ENCODE measurements at places on chromosomes 4 and X.

- no peak for DNase-seq
These were observed 33.0 kb downstream of the GRIA3 start for GRCh38 chrX:123217077-123217476.

DNA sequence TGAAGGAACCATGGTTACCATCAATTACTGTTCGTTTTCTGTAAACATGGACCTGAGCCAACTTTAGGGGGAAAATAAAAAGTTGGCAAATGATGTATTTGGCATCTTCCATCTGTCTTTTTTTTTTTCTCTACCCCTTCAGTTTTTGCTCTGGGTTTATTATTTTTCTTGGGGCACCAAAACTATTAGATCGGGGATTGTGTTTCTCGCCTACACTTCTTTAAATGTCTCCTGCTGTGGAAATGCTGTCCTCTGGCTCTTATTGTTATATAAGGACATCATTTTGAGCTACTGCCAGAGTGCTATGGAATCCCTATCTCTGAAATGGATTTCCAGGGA, 234.0 kb upstream of the SLIT2 start:
- DNase-seq, result no peak

DNA sequence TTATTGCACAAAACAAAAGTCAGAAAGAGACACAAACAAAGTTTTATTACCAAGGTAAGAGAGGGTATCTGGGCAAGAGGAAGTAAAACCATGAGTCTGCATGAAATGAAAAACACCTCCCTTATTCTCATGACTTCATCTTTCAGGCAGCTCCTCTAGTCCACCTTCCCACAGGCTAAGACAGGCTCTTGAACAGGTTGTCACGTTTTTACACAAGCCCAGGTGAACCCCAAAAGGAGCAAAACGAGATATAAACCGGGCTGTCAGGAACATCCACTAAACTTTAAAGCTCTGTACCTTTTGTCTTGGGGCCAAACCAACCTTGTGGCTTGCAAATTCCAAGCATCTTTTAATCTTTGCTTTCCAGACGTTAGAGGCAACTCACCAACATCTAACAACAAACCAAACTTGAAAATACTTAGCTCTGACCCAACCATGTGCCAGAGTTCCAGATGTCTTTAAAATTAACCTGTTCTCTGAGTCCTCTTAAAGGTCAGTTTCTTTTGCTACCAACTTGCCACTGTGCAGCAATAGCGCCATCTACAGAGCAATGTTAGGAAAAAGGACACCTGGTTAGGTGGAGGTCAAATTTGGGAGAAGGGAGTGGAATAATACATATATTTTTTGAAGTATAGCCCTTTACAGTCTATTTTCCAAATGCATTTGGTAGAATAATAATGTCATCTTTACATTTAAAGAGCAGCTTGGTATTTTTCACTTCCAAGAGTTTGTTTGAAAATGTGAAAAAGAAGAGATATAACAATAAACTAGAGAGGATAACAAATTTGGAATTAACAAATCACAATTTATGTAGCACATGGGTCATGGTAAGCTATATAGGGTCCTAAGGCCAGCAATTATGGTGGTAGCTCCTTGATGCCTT, 73.1 kb downstream of the QRFPR start:
- DNase-seq, result no peak

DNA sequence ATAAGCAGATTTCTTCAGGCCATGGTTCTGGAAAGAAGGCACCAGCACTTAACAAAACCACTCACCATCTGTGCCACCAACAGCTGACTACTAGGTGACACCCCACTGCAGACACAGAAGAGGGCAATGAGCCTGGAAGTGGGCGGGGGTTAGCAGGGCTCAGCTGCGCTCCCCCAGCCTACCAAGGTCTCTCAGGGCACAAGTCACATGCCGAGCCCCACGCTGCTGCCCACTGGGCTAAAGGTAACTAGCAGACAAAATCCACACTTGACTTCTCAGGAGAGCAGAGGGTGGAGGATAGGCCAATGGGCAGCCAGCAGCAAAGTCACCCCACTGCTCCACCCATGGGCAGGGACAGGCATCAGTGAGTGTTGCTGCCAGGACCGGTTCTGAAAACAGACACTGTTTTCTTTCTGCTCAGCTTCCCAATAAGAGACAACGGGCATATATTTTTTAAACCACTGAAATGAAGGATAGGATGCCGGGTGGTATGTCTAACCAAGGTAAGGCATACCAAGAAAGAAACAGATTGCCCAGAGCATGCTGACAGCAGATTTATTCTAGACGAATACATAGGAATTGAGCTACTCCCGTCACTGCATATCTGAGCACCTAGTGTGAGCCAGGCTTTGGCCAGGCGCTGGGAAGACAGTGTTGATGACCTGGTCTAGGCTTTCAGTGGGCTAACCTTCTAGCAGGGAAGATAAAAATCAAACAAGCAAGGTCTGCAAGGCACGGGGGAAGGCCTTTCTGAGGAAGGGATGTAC, 20.1 kb downstream of the ACSL1 start:
- no peak for DNase-seq

DNA sequence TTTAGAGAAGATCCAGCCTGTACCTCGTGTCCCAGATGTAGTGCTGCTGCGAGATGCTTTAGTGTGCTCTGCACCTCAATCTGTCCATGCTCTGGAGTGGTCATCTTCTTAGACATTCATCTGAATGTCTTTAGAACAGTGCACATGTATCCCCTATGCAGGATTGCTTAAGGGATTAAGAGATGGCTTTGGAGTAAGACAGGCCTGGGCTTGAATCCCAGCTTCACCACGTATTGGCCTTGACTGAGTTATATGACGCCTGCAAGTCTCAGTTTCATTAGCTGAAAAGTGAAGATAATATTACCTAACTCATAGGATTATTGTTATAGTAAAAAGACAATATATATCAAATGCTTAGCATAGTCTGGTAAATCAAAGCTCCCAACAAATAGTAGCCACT, 98.3 kb downstream of the NFKB1 start:
- DNase-seq, result no peak

- DNase-seq, result no peak
These were observed 31.4 kb upstream of the SOWAHD start for GRCh38 chrX:119726900-119727555.

GRCh38 chr4:137263206-137263605, 269.1 kb downstream of the PCDH18 start:
- no peak for DNase-seq

- DNase-seq, result no peak
These were observed 95.2 kb downstream of the RPA4 start for GRCh38 chrX:96978906-96979305.

DNA sequence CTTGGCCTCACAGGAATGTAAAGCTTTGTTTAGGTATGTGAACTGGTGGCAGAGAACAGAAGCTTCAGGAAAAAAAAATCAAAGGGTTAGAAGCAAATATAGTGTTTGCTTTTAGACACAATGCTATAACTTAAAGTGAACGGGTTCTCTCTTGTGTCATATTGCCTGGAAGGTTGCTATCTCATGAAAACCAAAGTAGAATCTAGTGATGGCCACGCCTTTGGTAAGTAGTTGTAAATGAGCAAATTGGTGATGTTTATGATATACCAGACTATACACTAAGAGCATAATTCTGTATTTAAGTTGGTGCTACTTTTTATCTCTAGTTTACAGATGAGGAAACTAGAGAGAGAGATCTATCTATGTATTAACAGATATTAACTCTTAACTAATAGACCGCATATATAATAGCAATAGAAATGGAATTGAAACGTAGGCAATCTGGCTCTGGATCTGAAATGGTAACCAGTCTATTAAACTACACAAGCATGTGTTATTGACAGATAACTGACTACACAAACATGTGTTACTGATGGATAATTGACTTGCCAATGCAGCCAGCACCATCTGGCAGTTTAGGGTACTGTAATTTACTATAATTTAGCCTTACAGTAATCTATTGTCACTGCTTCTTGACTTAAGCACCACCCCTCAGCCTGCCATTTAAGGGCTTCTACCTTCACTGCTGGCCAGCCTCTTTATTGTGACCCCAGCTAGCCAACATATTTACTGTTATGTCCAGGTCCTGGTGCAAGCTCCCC, 40.8 kb downstream of the HCCS start:
- no peak for DNase-seq

GRCh38 chrX:30533266-30533665, 44.3 kb downstream of the TASL start:
- no peak for DNase-seq

DNA sequence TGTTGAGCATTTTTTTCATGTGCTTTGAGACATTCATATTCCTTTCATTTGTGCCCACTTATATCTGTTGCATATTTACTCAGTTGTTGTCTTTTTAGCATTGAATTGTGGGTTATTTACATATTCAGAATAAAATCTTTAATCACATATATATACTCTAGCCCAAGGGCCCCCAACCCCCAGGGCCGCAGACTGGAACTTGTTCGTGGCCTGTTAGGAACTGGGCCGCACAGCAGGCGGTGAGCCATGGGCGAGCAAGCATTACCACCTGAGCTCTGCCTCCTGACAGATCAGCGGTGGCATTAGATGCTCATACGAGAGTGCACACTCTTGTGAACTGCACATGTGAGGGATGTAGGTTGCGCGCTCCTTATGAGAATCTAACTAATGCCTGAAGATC, 480.6 kb downstream of the KCTD8 start:
- DNase-seq, result no peak

GRCh38 chrX:110407910-110408545, 49.4 kb downstream of the RTL9 start:
- DNase-seq, result no peak

- DNase-seq, result no peak
These were observed 722 bp upstream of the PNCK start for GRCh38 chrX:153674219-153674851.

- no peak for DNase-seq
These were observed 71.2 kb upstream of the GRID2 start for GRCh38 chr4:92232566-92232965.

DNA sequence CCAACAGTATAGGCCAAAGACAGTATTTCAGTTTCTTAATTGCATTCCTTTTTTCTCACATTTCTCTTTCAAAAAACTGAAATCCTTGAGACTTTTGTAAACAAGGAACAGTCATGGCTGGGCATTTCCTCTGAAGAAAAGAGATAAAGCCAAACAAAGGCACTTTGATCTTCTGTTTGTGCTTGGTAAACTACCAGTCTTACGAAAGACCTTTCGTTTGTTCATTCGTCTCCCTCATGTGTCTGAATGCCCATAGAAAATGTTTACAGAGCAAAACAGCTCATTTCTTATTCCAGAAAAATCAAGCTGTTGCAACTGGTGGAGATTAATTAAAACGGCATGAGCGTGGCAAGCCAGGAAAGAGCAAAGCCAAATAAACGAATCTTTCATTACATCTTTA, 178.0 kb downstream of the GASK1B start:
- no peak for DNase-seq

- DNase-seq, result no peak
These were observed 167.4 kb upstream of the LDB2 start for GRCh38 chr4:17065821-17066220.

GRCh38 chr4:3802571-3803474, 36.6 kb downstream of the ADRA2C start:
- DNase-seq, result no peak

- DNase-seq, result no peak
These were observed 72.0 kb downstream of the FRMPD4 start for GRCh38 chrX:12210196-12210815.

DNA sequence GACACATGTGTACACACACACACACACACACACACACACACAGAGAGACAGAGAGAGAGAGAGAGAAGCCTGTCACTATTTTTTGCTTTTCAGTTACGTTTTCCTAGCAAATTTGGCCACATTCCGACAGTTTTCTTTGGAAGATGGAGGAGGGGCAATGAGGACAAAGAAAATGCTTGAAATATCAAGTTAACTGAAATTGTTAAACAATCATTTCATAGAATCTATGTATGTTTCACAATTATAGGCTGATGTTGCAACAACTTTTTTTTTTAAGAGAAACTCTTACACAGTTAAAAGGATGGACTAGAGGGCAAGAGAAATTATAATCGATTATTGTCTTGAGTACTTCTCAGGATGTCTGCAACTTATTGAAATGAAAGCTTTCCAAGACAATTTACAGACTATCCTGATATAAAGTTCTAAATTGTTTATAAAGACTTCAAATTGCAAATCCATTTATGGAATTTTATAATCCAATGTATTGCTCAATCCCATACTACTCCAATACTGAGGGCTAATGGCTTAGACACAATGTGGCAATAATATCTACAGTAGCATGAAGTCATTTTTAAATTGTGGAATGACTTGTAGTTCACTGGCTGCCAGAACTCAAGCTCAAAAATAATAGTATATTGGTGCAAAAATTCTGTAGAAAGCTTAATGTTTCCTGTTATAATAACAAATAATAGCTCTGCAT, 647.0 kb upstream of the PCDH7 start:
- no peak for DNase-seq

- no peak for DNase-seq
These were observed 9.9 kb upstream of the PI4K2B start for GRCh38 chr4:25223802-25224375.

- DNase-seq, result no peak
These were observed 323.5 kb downstream of the LDB2 start for GRCh38 chr4:16574981-16575380.

- DNase-seq, result no peak
These were observed 13.2 kb downstream of the TNIP2 start for GRCh38 chr4:2742823-2743517.

DNA sequence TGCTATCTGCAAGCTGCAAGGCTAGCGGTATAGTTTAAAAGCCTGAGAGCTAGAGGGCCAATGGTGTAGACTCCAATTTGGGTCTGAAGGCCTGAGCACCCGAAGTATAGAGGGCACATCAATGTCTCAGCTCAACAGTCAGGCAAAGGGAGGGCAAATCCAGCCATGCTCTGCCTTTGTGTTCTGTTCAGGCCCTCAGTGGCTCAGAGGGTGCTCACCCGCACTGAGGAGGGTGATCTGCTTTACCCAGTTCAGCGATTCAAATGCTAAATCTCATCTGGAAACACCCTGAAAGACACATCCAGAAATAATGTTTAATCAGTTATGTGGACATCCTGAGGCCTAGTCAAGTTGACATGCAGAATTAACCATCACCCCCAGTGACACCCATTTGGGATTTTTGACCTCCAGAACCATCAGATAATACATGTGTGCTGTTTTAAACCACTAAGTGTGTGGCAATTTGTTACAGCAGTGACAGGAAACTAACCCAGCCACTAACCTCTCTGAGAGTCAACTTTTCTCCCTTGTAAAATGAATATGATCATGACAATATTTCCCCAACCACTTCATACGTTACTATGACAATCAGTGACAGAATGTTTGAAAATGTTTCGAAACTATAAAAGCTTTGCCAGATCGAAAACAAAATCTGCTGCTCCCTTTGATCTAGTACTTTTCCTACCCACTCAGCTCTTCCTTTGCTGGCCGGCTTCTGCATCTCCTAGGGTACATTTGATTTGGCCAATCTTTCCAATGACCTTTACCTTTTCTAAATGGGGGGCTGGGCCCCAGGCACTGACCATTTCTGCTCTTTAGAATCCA, 8.4 kb upstream of the TBL1X start:
- DNase-seq, result no peak

DNA sequence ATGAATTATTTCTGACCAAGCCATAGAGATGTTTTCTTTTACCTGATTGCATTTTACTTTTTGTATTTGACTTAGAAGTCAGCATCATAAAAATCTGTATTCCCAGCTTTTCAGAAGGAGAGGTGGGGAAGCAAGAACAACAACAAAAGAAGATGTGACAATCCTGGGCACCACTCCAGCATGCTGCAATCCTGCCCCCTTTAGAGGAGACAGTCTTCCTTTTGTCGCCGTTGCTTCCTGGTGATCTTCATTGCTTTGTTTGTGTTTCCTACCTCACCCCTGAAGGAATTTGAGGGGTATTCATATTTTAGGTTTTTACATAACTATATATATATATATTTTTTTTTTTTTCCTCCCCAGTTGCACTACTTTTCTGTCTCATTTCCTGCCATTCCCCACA, 3.7 kb downstream of the QRFPR start:
- no peak for DNase-seq
